Upper lobe of right lung (tissue), 1 donor: ENCODE measurements at places on chromosomes 5 and 9.

GRCh38 chr9:81538890-81539289 is 150.5 kb downstream of the TLE1 start:
- DNase-seq = no peak

DNA sequence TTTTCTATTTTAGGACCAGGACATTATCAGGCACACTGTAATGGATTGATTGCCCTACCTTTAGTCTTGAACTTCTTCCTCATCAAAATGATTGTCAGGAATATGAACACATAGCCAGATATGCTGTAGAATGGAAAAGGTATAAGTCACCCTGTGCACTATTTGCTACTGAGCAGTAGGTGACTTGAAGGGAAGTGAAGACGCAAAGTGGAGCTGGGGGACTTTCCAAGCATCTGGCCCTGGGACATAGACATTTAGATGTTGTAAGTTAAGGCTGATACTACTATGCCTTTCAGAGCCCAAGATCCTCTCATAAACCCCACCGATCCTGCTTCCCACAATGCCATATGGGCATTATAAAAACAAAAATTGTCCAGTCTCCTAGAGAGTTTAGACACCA is 174.5 kb downstream of the DOCK8 start:
- no peak for DNase-seq

DNA sequence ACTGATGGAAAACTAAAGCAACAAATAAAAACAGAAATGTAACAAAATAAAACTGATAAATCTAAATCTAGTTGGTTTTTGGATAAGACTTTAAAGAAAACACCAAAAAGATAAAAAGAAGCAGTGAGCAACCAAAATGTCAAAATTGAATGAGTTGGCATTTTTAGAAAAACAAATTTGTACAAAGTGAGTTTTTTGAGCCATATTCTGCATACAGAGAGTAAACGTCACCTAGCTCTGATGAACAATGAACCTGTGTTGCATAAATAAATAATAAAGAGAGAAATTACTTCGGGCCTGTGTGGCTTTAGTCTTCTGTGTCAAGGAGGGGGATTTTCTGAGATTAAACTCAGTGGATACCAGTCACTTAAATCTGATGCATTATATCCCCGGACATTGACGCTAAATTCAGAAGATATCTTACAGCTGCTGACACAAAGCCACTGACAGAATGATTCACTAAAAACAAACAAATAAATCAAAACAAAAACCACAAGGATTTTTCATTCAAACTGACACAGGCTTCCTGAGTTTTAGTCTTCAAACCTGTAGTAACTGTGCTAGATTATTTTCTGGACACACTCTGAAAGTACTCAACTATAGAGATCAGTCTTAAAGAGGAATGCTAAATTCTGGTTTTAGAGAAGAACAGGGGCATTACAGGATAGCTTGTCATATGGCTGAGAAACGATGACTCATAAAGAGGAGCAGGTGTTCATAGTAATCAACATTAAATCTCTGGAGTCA is 403.5 kb upstream of the ST8SIA4 start:
- DNase-seq = no peak

DNA sequence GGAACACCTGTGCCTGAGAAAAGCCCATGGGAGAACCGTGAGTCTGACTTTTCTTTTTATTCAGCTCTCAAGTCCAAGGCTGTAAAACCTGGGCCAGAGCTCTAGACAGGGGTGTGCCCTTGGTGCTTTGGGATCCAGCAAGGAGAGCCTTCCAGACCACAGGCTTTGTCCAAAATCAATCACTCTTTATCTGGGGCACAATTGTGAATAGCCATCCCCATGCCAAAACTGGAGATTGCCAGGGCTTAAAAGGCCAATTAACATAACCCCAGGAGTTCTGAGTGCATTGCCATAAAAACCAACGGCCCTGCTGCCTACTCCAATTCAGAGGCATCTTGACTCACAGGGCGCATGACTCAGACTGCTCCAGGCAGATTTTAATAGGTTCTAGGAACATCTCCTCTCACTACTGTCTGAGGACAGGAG is 391.8 kb downstream of the ARHGEF28 start:
- DNase-seq = no peak

GRCh38 chr5:90144625-90145327 is 264.8 kb downstream of the CETN3 start:
- DNase-seq = no peak

DNA sequence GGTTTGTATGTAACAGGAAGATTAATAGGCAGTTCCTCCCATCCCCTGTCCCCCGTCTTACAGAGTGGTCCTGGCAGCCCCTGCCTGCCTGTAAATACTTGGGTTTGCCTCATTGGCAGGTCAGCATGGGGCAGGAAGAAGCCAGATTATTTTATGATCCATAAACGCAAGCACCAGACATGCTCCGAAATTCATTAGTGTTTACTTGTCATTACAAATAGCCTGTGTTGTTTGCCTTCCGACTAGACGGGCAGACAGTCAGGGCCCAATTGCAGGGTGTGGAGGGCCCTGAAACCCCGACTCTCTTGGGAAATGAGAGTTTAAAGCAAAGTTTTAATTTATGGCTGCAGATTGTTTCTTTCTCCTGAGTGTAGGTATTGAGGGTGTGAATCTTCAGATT is 97.2 kb downstream of the RALGPS1 start:
- no peak for DNase-seq

GRCh38 chr9:100379862-100380261 is 27.1 kb upstream of the TEX10 start:
- no peak for DNase-seq

DNA sequence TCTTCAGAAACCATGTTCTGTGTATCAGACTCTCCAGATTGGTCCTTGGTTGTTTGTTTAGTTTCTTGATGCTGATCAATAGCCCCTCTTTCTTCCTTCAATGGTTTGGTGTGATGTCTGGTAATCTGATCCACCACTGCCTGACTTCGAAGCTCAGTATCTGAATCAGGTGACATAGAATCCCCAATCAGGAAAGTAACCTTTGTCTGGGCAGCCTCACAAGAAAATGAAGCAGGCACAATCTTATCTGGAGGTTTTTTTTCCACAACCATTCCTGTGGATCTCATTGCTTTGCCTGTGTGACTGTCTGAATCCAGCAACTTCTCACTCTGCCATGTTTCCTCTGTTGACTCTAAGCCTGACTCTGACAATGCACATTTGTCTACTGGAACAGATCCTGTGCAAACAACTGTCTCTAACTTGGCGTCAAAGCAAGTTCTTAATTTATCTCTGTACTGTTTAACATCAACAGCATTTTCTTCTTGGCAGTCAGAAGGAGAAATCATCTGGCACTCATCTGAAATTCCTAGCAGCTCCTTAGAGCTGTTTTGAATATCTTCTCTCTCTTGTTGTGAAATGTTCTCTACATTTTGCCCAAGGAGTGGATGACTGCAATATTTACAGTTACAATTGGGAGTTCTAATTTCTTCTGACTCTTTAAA is 37.1 kb upstream of the RAPGEF6 start:
- no peak for DNase-seq

GRCh38 chr9:35940458-35941407 is 17.2 kb downstream of the OR2S2 start:
- no peak for DNase-seq

GRCh38 chr9:38641985-38642864 is 21.8 kb upstream of the ANKRD18A start:
- no peak for DNase-seq

DNA sequence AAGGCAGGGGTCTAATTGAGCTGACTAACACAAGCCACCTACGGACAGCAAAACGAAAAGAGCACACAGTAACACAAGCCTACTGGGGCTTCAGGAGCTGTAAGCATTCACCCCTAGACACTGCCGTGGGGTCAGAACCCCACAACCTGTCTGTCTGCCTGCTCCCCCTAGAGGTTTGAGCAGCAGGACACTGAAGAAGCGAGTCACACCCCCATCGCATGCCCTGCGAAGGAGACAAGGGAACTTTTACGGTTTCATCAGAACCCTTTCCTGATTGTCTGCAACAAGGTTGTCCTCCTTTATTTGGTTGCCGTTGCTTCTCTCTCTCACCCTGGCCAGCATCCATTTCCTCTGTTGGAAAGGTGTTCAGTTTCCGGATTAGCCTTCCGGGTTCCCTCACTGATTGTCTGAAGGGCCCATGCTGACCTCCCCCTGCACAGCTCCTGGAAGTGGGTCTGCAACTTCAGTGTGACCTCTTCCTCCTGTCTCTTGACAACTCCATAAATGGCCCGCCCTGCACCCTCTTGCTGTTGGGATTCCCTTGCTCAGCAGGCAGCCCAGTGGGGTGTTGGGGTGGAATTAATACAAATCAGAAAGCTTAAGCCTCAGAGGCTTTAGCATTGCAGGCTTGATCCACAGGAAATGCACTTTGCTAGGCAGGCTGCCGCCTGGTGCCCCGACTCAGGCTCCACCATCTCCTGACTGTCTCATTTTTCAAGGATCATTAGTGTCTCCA is 258.9 kb upstream of the TLE4 start:
- DNase-seq = no peak

GRCh38 chr5:156394642-156395305 is 67.8 kb downstream of the SGCD start:
- DNase-seq = no peak

GRCh38 chr9:37961351-37961750 is 57.4 kb upstream of the SLC25A51 start:
- no peak for DNase-seq

GRCh38 chr5:10330511-10331230 is 22.8 kb upstream of the MARCHF6 start:
- no peak for DNase-seq

DNA sequence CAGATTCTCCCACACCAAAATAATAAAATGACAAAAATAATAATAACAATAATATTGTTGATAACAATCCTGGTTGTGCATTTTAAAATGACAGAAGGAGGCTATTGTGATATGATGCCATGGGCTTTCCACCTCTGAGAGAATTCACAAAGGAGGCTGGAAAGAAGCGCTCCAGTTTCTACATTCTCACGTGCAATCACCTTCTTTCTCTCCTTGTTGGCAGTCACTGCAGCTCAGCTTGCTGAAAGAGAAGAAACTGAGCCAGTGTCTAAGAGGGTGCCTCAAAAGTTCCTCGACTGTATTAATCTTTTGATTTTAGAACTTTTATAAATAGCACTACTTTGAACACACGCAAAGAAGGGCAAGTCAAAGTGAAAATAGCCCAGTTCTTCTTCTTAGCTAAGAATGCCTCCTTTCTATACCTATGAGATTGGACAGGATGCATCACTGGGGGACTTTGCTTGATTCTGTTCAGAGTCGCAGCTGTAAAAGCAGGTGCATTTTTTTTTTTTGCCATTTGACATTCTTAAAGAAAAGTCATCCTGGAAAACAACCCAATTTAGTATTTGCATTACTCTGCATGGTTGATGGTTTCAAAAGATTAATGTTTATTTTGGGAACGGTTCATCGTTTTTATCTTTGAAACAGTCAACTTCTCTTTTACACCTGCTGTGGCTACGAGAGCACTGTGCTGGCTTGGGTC is 12.4 kb upstream of the SUB1 start:
- DNase-seq = no peak

DNA sequence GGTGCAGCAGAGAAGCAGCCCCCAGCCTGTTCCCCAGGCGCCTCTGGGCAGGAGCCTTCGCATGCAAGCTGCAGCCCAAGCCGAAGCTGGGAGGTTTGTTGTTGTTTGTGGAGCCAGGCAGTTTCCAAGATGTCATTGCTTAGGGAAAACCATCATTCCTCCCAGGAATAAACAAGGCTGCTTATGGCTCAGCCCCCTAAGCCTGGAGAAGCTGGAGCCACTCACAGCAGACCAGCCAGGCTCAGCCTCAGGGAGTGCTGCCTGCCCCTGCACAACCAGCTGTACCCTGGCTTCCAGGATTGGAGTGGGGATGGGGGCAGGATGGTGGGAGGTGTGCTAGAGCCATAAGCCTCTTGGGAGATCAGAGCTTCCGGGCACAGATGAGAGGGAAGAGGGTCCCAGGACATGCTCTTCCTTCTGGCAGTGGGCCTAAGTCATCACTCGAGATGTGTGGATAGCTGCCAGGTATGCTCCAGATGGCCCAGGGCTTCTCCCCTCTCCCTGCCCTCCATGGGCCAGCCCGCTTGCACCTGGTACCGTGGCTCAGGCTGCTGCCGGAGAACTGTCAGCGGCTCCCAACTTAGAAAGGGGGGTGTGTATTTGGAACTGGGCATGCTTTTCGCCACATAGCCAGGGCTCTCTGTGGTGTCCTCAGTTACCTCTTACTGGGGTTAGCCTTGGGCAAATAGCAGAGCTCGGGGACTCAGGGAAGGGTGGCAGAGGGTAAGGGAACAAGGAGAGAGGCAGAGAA is 105.2 kb downstream of the RGS3 start:
- no peak for DNase-seq

GRCh38 chr5:76861612-76862011 is 11.8 kb downstream of the S100Z start:
- no peak for DNase-seq

- no peak for DNase-seq
Observed at GRCh38 chr5:35869685-35870277, 13.1 kb downstream of the IL7R start.

GRCh38 chr9:132783006-132783405 is 95.1 kb downstream of the AK8 start:
- DNase-seq = no peak

GRCh38 chr9:36729906-36730305 is 157.2 kb downstream of the MELK start:
- no peak for DNase-seq

GRCh38 chr5:158565017-158565789 is 534.5 kb downstream of the EBF1 start:
- no peak for DNase-seq

DNA sequence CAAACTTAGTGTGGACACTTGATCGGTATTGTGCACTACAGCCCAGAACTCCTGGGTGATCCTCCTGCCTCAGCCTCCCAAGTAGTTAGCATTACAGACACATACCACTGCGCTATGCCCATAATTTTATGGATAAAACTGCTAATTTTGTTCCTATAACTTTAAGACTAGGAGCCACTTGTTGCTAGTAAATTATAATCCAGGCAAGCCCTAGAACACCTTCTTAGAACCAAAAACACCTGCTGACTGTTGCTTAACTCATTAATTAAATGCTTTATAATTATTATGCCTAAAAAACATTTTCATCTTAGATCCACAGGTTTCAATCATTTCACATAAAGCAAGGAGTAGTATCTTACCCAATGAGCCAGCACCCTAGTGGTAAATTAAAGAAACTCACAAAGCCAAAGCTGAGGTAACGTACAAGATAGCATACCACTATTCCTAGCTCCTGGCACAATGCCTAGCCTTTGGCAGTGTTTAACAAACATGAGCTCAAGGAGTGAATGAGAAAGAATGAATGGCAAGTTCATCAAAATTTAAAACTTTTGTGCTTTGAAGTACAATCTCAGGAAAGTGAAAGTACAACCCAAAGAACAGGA is 5.4 kb downstream of the MRPS27 start:
- DNase-seq = no peak

- no peak for DNase-seq
Observed at GRCh38 chr9:120348951-120349429, 231.0 kb downstream of the CDK5RAP2 start.
